Left cardiac atrium (tissue), 4 donors: ENCODE measurements at places on chromosomes 11 and 22.
A peak's percentile ranks its signal among the peaks of the same experiment; 100 is the strongest.

GRCh38 chr11:20060647-20061205, 99.5 kb downstream of the DBX1 start:
- no peak for DNase-seq

DNA sequence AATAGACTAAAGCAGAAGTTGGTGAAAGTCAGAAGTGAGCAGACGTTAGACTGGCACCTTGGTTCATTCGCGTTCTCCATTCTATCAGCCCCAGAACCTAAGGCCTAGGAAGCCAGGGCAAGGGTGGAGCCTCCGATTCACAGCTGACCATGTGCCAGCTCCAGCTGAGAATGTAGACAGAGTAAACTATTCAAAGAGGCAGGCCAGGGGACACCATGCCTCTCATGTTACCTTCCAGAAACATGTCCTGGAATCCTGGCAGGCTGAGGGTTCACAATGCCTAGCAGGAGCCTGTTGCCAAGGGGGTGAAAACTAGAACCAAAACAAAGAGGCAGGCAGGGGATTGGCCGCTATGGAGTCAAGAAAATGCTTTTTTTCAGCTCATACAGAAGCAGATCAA, 224.4 kb upstream of the POU2AF2 start:
- DNase-seq = no peak

- DNase-seq = no peak
Measured at GRCh38 chr11:111762981-111763643, 3.1 kb downstream of the PPP2R1B start.

- DNase-seq = no peak
Measured at GRCh38 chr11:114106047-114106446, 46.5 kb downstream of the ZBTB16 start.

GRCh38 chr11:2287091-2287490, 14.6 kb downstream of the C11orf21 start:
- DNase-seq = no peak

GRCh38 chr22:44405661-44406060, 92.4 kb downstream of the RTL6 start:
- DNase-seq = no peak

DNA sequence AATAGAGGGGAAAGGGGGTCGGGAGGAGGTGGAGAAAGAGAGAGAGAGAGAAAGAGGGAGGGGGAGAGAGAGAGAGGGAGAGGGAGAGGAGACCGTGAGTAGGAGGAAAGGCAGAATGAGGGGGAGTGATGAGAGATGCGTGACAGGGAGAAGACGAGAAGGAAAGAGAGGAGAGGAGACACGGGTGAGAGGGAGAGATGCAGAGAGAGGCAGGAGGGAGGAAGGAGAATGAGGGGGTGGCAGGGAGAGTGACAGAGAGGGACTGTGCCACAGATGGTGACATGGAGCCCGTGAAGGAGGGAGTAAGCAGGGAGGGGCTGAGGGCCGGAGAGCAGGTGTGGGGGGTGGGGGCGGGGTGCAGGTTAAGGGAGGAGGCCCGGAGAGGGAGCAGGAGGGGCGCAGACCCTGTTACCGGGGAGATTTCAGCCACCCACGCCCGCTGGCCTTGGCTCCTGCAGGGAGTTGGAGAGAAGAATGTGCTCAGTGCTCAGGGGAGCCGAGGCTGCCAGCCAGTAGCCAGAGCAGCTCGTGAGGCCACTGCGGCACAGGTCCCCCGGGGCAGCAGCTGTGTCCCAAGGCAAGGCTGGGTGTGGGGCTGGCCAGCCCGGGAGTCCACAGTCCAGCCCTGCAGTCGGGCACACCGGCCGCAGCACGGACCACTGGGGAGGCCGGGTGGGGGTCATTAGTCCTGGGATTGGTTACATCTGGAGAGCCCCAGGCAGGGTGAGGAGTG, at the start of gene SSTR3:
Gene SSTR3, minus strand, starts transcription at position 304 of the 733 bp plus-strand sequence. CDS start 4,674 bp downstream, outside the sequence.
- DNase-seq = peak; percentile 20

DNA sequence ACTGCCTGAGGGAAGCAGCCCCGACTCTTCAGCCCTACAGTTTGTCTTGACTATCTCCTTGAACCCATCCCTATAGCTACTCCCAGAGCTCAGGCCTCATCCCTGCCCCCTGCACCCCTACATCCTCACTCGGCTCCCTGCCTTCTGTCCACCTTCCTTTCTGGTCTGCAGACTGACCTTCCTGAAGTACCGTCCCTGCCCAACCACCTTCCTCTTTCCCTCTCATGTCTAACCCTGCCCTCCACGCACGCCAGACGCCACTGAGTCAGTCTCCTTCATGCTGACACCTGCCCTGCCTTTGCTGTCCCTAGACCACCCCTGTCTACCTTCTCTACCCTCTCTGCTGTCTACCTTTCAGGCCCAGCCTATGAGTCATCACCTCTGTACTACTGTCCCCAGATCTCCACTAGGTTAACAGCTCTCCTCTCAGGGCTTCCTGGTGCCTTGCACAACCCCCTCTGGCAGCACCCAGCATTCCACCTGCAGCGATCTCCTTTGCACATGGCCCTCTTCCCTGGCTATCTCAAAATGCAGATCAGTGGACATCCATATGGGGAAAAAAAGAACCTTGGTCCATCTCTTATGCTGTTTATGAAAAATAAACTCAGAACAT, 8.9 kb downstream of the KCTD21 start:
- no peak for DNase-seq

- DNase-seq = no peak
Measured at GRCh38 chr11:83140691-83141455, 16.1 kb upstream of the PCF11 start.

DNA sequence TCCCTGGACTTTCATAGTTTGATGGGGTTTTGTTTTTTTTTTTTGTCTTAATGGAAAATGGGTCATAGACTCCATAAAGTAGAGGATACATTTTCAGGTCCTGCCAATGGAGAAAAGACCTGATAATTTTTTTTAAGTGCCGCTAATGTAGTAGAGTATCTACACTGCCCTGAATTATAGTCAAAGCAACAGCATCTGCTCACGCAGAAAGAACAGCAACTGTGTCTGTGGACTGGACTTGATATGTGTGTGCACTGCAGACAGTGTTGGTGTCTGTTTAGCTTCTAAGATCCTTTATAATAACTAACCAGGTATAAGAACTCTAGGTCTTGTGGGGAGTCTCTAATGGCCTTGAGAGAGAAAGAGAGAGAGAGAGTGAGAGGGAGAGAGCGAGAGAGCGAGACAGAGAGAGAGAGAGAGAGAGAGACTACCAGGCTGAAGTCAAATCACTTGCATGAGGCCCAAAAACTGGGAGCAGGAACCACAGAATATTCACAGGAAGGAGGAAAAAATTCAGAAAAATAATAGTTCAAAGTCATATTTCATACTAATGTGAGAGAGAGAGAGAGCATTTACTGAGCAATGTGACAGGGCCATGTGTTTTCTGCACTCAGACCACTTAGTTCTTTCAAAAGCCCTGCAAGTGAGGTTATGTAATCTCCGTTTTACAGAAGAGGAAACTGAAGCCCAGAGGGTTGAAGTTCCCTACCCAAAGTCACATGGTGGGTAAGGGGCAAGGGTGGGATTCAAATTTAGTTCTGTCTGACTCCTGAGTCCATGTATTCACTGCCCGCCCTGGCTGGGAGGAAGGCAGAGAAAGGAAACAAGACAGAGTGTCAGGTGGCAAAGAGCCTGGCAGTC, 8.6 kb upstream of the MIAT start:
- no peak for DNase-seq

GRCh38 chr11:111612224-111612623, 10.0 kb downstream of the SIK2 start:
- no peak for DNase-seq

GRCh38 chr22:43085658-43086606, 3.3 kb downstream of the TTLL1 start:
- DNase-seq = peak; percentile 50

GRCh38 chr11:103940551-103940950, 95.9 kb upstream of the DDI1 start:
- no peak for DNase-seq

DNA sequence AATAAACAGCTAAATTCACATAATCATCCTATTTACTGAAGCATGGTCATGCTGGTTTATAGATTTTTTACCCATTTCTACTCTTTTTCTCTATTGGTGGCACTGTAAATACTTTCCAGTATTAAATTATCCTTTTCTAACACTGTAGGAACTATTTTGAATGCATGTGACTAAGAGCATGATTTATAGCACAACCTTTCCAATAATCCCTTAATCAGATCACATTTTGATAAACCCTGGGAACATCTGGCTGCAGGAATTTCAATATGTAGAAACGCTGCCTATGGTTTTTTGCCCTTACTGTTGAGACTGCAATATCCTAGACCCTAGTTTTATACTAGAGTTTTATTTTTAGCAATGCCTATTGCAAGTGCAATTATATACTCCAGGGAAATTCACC, 10.7 kb downstream of the RAG1 start:
- DNase-seq = no peak

- no peak for DNase-seq
Measured at GRCh38 chr22:50074056-50074455, 11.2 kb downstream of the MLC1 start.

GRCh38 chr11:17736579-17736893, 2.0 kb downstream of the KCNC1 start:
- no peak for DNase-seq

- DNase-seq = peak; percentile 2
Measured at GRCh38 chr11:66006134-66006890, 4.0 kb downstream of the BANF1 start.

DNA sequence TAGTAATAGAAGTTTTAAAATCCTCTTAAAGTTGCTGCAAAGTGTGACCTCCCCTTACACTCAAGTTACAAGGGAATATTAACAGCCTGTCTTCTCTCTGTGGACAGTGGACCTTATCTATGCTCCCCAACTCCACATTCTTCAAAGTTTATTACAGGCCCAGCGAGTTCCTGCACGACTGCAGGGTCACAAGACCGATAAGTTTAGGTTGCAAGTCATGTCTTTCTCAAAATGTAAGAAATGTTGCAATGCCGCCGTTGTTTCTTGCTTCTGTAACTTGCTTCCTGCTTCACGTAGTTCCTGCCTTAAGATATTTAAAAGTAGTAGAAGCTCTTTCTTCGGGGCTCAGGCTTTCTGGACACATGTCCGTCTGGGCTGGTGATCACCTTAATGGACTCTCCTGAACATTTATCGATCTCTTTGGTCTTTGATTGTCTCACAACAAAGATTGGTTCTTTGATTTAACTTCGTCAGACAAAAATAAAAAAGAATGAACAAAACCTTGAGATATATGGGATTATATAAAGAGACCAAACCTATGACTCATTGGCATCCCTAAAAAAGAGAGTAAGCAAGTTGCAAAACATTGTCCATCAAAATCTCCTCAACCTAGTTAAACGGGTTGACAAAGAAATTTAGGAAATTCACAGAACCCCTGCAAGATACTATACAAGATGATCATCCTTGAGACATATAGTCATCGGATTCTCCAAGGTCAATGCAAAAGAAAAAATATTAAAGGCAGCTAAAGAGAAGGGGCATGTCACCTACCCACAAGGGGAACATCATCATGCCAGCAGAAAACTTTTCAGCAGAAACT, 45.4 kb upstream of the GLYAT start:
- DNase-seq = no peak

GRCh38 chr11:66158156-66158555, 88.1 kb downstream of the PACS1 start:
- no peak for DNase-seq

DNA sequence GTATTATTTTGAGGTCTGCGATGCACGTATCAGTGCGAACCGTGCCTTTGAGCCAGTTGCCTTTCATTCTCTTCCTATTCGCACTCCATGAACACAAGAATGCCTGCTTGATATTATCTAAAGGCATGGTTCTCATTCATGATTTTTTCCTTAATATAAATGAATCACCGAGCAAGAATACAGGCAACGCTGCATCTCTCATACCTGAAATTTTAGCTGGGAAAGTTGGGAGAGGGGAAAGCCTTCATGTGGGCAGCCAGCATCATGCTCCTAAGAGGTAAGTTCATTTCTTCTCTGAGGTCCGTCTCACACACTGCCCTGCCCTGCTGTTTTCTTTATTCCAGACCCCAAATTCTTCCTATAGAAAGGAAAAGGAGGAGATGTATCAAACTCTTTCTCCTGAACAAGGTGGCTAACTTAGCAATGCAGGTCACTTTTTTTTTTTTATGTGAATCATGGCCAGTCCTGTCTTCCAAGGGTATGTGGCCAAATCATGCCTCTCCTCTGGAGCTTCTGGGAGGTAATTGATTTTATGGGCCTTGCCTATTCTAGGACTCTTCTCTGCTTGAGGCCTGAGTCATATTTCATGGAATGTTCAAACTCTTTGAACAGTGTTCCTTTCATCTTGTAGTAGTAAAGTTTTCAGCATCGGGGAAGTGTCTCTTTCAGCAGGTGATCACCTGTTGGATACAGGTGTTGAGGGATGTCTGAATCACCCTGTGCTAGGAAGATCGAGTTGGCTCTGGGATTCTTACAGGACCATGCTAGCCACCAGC, 3.2 kb downstream of the GLB1L2 start:
- DNase-seq = no peak

- DNase-seq = no peak
Measured at GRCh38 chr22:17576470-17576869, 13.2 kb downstream of the SLC25A18 start.

DNA sequence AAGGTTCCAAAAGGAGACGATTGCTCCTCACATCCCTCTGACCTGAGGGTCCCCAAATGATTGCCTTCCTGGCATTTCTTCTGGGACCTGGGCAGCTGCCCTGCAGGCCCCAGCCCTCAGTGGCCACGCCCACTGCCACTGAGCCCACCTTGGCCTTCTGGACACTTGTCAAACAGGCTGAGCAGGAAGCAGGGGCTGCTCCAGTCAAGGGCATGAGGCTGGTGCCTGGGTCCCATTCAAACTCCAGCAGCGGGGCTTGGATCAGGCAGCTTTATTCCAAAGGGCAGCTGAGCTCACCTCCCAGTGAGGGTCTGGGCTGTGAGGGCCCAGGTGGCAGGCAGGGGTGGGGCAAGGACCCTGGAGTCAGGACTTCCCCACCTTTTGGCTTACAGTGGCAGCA, 13.6 kb downstream of the KCTD17 start:
- no peak for DNase-seq

DNA sequence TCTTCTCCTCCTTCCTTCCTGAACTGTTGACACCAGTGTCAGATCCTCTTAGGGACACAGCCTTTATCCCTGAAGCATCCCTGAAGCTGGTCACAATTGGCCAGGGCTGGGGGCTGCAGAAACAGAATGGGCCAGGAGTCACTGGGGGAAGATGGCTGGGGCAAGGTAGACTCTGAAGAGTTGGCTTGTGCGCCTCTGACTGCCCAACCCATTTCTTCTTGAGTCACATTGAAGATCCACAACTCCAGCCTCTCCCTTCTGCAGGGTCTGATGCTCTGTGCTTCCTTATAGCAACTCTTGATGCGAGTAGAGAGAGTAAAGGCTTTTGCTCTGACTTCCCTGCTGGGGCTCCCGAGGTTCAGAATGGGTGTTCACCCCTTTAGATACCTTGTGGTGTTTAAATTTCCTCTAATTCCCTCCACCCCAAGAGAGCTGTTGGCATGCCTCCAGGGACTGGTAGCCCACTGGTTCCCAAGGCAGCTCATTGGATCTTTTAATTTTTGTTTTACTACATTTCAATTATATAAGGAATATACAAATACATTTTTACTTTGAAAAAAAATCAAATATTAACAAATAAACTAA, 13.4 kb downstream of the PRDM11 start:
- DNase-seq = no peak

DNA sequence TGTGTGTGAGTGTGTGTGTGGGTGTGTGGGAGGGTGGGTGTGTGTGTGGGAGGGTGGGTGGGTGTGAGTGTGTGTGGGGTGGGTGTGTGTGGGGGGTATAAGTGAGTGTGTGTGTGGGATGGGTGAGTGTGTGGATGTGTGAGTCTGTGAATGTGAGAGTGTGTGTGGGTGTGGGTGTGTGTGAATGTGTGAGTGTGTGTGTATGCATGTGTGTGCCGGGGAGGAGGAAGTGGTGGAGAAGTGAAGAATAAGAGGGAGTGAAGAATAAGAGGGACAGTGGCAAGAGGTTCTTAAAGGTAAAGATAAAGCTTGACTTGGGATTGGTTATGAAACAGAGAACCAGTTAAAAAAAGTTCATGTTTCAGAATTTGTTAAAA, 54.0 kb downstream of the PRR5L start:
- DNase-seq = no peak
